ENCODE measurements at places on chromosomes 1 and 21. TPM values are rescaled to one million over a fixed set of nuclear protein-coding genes. Genes with fewer than 3 reads are reported as not detected.

DNA sequence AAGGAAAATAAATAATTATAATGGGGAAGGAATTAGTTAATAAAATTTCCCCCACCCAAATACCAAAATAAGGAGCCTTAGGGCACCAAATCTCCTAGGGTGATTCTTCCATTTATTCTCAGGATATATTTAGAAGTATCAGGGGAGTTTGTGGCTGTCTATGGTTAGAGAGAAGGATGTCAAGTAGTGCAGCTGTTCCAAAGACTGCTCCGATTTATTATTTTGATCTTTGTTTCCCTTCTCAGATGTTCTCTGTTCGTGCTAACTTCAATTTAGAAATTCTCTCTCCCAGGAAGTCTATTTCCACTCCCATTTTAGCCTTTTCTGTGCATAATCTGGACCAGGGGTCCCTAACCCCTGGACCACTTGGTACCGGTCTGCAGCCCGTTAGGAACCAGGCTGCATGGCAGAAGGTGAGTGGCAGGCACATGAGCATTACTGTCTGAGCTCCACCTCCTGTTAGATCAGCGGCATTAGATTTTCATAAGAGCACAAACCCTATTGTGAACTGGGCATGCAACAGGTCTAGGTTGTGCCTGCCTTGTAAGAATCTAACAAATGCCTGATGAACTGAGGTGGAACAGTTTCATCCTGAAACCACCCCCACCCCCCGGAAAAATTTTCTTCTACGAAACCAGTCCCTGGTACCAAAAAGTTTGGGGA, 9.3 kb upstream of the MAST2 start:
- DNase-seq, result no peak

- no peak for DNase-seq
Measured at GRCh38 chr1:1782399-1783221, 4.3 kb upstream of the NADK start.

DNA sequence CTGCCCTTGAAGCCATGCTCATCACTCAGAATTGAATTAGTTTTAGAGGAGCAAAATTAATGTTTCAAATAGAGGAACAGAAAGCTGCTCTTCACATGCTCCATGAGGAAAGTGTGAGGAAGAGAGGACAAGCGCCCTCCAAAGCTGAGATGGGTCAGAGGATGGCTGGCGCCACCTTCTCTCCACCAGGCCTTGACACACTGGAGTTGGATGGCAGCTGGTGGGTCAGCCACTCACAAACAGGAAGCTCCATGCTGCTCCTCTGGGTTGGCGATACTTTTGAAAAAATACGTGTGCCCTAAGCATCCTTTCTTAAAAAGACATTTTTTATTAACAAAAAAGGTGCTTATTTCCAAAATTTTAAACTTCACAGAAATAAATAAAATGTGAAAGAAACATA, 3.1 kb upstream of the CD2 start:
- no peak for DNase-seq

GRCh38 chr1:156480411-156481192, 20.0 kb downstream of the MEF2D start:
- no peak for DNase-seq

- no peak for DNase-seq
Measured at GRCh38 chr1:150579945-150580642, 684 bp upstream of the MCL1 start.

GRCh38 chr21:17901458-17902079, 82.4 kb upstream of the C21orf91 start:
- peak; percentile 23 for DNase-seq

DNA sequence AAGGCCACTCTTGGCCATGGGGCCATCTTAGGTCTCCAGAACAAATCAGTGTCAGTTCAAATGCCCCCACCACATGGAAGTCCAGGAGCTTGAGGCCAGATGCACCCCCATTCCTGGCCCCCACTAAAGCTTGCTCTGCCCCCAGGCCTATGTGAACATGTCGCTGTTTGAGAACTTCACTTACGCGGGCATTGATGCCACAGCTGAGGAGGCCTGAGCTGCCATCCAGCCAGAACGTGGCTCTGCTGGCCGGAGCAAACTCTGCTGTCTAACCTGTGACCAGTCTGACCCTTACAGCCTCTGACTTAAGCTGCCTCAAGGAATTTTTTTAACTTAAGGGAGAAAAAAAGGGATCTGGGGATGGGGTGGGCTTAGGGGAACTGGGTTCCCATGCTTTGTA, 15.1 kb upstream of the MPL start:
- no peak for DNase-seq

DNA sequence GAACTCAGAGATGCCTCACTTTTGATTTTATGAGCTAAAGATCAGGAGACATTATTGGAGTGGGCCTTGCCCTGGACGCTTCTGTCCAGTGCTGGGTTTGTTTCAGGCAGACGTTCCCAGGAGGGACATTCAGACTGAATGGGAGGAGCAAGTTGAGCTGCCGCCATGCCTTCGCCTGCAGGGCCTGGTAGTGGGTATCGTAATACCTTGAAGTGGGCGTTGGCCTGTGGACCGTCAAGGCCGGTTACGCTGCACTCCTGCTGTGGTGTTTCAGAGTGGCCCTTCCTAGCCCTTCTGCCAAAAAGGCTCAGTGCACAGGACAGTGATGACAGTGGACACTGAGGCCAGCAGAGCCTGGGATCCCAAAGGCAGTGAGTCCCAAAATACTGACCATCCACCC, 1.6 kb downstream of the FAM3B start:
- no peak for DNase-seq

GRCh38 chr1:15179485-15179883, 25.9 kb downstream of the TMEM51 start:
- DNase-seq, result no peak

DNA sequence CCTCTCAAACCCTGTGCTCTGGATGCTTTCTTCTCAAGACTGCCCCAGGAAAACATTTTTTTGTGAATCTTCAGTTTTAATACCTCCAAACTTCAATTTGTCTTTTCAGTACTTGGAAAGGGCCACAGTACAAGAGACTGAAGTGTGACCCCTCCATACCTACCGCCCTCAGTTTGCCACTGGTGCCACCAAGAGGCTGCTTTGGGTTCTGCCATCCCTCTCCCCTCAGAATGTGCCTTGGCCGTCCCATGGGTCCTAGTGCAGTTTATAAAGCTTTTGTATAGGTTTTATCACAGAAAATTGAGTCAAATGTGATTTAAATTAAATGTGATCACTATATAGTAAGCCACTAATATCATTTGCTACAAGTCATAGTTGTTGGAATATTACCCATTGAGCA, 60.8 kb upstream of the PGD start:
- no peak for DNase-seq

Gene MIXL1
- 0.40 TPM for total RNA-seq

Gene FLG
- not detected for total RNA-seq

Gene EPRS1
- 126 TPM for total RNA-seq

Gene CELA2B
- not detected for total RNA-seq

Gene ABCA4
- total RNA-seq, result 0.28 TPM

Gene FMO4
- total RNA-seq, result 0.32 TPM
